ENCODE measurements at places on chromosomes 7 and 10. TPM values are rescaled to one million over a fixed set of nuclear protein-coding genes. Genes with fewer than 3 reads are reported as not detected.

GRCh38 chr10:57638411-57638810 lies 629.3 kb downstream of the IPMK start:
- DNase-seq, result no peak

DNA sequence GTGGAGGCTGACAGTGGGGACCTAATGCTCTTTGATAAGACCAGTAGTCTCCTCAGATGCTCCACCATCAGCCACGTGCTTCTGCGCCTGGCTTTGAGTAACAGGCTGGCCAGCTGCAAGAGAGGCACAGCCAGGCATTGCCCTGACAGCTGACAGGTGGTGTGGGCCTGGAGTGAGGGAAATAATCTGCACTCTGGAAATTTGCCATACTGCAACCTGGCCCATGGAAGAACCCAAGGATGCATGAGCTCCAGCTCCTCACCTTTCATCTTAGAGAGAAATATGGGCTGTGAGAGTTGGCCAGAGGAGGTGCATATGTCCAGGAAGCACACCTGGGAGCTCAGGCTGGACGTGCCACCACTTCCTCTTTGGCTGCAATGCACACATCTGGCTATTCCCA lies 118.9 kb downstream of the PLXDC2 start:
- no peak for DNase-seq

GRCh38 chr7:65268782-65269149 lies 104.9 kb upstream of the ZNF92 start:
- no peak for DNase-seq

DNA sequence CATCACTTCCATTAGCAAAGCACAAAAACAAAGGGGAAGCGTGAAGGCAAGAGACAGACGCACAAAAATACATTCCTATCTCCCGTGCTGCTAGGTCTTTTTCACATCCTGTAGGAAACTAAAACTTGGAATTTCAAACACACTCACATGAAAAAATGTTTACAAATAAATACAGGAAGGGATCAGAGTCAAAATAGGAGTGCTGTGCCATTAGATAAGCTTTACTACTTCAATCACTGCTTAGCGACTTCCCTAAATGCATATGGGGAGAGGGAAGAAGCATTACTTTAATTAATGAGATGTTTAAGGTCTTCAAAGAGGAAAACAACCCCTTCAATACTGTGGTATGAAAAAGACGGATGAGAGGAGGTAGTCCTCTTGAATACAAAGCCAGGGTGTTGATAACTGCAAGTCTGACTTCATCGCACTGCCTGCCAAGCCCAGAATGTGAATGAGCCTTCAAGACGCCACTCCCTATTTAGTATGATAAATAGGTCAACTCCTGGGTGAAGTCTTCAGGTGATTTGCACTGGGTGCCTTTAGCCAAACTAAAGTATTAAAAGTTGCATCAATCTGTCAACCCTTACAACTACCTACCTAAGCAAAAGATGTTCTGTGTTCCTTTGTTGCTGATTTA lies 13.9 kb downstream of the PARD3 start:
- no peak for DNase-seq

DNA sequence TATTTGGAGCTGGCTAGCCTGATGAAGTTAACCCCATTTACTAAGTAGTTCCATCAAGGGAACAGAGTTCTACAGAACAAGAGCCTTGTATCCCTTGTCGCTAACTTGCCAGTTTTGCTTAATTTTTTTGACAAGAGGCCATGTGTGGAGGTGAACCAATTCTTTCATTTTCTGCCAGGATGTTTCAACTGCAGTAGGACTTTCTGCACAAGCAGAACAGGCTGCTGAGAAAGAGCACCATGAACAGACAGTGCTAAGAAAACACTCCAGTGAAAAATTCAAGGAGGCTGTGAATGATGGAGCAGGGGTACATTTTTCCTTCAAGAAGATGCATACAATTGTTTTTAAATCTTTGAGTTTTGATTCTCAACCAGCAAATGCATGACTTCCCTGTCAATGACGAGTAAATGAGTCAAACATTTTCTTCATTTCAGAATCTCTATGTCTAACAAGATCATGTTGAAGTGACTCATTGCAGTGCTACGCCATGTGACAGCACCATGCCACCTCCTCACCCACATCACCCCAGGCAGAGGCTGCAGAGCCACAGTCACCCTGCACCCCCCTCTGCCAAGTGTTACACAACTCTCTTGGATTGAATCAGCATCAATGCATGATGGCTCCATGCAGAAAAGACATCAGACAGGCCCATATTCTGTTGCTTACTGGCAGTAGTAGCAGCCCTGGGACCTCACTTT lies 193.1 kb downstream of the COBL start:
- peak; percentile 59 for DNase-seq

- DNase-seq, result peak; percentile 47
Measured at GRCh38 chr10:46084321-46085165, 38.5 kb upstream of the MSMB start.

DNA sequence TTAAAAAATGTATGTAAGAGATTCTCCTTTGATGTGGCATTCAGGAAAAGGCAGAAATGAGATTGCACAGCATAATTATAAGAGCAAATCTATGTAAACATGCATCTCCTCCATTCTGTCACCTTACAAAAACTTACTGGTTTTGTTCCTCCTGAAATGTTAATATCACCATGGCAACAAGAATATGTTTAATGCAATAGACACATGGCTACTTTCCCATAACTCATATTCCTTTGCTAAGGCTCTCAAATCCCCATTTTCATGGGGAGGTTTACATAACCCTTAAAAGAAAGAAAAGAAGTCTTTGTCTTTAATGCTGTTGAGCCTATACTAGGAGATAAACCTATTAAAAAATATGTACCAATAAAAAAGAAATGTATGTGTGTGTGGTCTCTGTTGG lies 136.2 kb downstream of the ANK3 start:
- no peak for DNase-seq

DNA sequence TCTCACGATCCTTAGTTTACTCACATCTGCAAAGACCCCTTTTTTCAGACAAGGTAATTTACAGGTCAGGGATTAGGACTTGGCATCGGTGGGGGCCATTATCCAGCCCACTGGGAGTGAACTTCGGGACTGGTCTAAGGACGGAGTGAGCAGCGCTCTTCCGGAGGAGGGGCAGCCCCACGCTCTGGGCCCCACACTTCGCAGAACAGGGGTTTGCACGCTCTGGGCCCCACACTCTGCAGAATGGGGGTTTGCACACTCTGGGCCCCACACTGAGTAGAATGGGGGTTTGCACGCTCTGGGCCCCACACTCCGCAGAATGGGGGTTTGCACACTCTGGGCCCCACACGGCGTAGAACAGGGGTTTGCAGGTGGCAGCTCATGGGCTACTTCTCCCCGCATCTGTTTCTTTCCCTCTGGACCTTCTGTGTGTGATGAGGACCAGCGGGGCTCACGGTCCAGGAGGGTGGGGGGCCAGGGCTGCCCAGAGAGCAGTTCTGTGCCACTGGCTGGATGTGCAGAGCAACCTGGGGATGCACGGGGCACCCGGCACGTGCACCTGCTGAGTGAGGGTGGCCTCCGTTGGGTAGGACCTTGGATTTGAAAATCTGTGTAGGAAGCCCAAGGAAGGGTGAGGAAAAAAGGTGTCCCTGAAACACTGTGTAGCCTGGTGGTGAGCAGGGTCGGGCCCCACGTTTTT lies 134.8 kb downstream of the WDR37 start:
- DNase-seq, result no peak

DNA sequence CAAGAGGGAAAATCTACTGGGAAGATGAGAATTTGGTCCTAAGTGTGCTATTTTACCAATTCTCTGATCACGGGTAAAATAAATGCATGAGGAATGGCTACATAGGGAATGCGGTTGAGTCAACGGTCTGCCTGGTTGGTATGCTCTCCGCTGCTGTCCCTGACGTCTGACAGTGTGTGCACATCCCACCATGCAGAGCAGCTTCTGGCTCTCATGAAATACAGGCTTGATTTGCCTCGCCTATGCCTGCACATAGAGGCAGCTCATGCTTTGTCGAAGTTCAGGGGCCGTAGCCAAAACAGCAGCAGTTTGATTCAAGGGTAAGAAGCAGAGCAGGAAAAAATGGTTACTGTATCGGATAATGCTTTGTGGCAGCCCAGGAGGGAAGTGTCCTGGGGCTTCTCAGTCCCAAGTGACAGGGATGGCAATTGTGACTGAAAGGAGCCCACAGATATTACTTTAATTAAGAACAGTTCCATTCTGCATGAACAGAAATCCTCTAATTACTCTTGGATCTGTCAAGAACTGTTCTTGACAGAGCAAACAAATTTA lies 268.4 kb upstream of the SLC26A5 start:
- DNase-seq, result no peak

The SCRN1 gene
- 20.2 TPM for total RNA-seq

The CALHM1 gene
- not detected for total RNA-seq

The CYP2C19 gene
- total RNA-seq, result not detected
